T47D (cell line): ENCODE measurements at places on chromosomes 4 and X.

GRCh38 chrX:131219271-131219670 is 69.8 kb downstream of the IGSF1 start:
- DNase-seq, result no peak

DNA sequence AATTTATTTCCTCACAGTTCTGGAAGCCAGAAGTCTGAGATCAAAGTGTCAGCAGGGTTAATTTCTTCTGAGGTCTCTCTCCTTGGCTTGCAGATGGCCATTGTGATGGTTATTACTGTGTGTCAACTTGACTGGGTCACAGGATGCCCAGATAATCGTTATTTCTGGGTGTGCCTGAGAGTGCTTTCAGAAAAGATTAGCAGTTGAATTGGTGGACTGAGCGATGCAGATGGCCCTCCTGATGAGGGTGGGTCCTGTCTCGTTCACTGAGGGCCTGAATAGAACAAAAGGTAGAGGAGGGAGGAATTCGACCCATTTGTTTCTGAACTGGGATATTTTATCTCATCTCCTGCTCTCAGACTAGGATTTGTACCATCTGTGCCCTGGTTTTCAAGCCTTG is 15.7 kb downstream of the SMIM43 start:
- no peak for DNase-seq

- no peak for DNase-seq
Observed at GRCh38 chr4:85778632-85779131, 303.7 kb downstream of the ARHGAP24 start.

GRCh38 chrX:13140007-13140406 is 95.6 kb upstream of the FAM9C start:
- DNase-seq, result no peak

DNA sequence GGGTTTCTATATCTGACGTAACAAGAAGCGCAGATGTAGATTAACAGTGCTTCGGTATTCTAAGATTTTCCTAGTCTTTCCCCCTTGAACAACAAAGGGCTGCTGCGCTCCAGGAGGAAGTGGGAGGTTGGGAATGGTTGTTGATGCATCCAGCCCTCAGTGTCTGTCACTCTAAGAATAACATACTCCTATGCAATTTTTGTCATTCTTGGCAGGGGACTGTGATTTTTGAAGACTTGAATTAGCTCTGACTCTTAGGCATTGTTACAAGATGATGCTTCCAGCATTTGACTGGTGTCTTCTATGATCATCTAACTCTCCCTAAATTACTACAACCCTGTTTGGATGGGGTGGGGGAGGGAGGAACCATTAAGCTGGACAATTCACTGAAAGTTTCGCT is 394.2 kb downstream of the ARHGAP24 start:
- no peak for DNase-seq

GRCh38 chr4:35539404-35540055 is 704.8 kb downstream of the ARAP2 start:
- DNase-seq, result no peak

GRCh38 chr4:164616961-164617360 is 137.0 kb upstream of the SMIM31 start:
- DNase-seq, result no peak

DNA sequence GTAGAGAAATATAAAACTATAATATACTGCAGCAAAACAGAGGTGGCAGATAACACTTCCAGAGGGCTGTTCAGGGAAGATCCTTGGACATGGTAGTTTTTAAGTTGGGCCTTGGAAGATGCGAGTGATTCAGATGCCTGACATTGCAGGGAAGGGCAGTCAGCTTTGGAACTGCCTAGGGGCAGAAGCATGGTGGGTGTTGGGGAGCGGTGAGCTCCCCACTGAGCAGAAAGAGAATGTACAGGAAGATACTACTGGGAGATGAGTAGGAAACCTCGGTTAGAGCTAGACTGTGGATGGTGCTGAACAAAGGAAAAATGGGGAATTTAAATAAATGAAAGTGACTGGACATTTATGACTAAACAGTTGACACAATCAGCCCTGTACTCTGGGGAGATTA is 24.9 kb upstream of the SEC24B start:
- DNase-seq, result no peak
